CD4-positive, CD25-positive, alpha-beta regulatory T cell (primary cell): ENCODE measurements at places on chromosomes 12 and 14. TPM values are rescaled to one million over a fixed set of nuclear protein-coding genes. Genes with fewer than 3 reads are reported as not detected.

DNA sequence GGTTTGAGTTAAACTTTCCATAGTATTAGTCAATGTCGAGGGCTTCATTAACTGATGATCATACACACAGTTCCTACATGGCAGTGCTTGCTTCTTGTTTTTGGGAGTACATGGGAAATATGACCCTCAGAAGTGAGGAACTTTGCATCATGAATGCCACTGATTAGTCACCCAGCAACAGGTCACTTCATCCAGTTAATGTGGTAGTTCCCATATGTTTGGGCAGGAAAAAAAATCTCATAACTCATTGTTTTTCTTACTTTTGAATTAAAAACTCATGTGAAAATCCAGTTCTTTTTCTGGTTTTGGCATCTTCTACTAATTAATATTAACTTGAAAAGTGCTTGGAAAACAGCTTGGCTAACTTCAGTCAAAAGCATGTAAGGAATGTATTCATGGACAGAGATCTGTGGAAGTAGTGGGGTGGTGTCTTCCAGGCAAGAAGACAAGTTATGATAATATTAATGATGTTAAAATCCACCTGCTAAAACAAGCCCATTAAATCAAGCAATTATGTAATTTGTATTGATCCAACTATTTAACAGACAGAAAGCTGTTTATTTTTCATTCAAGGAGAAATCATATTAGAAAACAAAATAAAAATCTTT, 309.1 kb upstream of the NAV3 start:
- no peak for DNase-seq

- DNase-seq = no peak
Measured at GRCh38 chr14:30708157-30708556, 86.0 kb downstream of the SCFD1 start.

DNA sequence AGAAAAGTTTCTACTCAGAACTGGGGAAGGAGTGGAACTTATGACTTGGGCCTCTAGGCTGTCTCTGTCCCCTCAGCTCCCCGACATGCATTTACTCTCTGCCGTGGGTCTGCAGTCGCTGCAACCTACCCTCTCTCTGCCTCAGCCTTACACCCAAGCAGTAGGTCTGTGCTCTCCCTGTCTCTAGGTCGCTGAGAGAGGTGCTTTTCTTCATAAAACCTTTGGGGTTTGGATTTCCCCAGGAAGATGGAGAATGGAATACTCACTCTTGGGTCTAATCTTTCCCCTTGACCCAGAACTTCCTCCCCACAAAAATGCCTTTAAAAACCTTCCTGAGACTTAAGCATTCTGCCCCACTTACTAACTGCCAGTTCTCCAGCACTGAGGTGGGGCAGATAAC, 12.9 kb downstream of the GPR84 start:
- no peak for DNase-seq

DNA sequence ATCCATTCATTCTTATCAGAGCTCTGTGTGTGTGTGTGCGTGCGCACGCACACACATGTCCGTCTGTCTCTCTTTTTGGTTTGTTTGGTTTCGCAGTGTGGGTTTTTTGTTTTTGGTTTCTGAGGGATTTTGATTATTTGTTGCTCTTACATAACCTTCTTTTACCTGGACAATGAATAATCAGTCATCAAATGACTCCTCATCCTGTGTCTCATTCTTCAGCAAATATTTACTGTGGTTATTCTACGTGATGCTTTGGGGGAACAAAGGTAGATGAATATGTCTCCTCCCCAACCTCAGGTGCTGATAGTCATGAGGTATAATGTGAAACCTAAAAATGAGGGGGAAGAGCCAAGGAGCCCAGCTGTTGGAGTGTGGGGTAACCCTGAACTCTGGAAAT, 92.4 kb downstream of the SAMD4A start:
- DNase-seq = no peak

CACNA2D4 gene
- 7.1 TPM for total RNA-seq

DNA sequence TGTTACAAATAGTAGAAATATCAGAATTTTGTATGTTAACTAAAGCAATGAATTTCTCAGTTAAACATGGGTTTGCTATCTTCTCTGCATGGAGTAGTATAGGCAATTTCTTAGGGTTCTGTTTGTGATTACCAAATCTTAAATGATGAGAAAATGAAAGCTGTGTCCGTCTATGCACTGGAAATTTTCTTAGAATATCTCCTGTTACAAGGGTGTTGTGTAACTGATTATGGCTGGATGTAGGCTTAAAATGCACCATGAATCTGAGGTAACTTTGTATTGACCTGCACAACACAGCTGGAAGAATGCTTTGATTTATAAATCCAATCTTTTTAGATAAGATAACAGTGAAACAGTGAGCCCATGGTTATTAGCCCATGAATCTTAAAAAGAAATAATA, 17.8 kb downstream of the TRIP11 start:
- no peak for DNase-seq

EML5 gene
- 0.69 TPM for total RNA-seq

DNA sequence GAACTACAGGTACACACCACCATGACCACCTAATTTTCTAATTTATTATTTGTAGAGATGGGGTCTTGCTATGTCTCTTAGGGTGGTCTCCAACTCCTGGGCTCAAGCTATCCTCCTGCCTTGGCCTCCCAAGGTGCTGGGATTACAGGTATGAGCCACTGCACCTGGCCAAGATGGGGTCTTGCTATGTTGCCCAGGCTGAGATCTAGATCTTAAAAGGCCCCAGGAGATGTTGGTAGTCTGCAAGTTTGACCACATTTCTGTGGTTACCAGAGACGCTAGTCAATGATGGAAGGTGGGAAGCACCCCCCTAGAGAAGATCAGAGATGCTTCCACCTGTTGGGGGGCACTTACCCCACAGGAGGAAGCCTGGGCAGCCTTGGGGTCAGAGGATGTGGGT, 34.7 kb downstream of the FOXN4 start:
- DNase-seq = no peak

KLRK1 gene
- total RNA-seq = 2.7 TPM

- no peak for DNase-seq
Measured at GRCh38 chr12:2364631-2365051, 311.9 kb downstream of the CACNA1C start.

OTUB2 gene
- total RNA-seq = 0.25 TPM

DNA sequence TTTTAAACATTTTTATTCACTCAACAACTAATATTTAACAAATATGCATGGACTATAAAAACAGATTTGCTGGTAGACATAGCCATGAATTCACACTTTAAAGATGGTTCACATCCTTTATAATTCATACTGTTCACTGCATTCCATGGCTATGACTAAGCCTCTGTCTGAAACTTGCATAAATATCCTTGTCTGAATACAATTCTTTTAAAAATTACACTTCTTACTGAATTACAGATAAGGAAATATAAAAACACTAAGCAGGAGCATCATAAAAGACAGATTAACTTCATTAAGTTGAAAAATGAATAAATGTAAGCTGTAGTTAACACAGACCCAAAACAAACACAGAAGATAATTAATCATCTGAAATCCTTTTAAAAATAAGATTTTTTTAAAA, 53.8 kb downstream of the GXYLT1 start:
- DNase-seq = no peak

STYK1 gene
- total RNA-seq = not detected

GRCh38 chr12:120885521-120885920, 18.6 kb downstream of the SPPL3 start:
- no peak for DNase-seq

GRCh38 chr14:79608446-79608845, 602.9 kb downstream of the DIO2 start:
- no peak for DNase-seq

GRCh38 chr14:69284170-69284569, 24.2 kb downstream of the GALNT16 start:
- DNase-seq = no peak

DNA sequence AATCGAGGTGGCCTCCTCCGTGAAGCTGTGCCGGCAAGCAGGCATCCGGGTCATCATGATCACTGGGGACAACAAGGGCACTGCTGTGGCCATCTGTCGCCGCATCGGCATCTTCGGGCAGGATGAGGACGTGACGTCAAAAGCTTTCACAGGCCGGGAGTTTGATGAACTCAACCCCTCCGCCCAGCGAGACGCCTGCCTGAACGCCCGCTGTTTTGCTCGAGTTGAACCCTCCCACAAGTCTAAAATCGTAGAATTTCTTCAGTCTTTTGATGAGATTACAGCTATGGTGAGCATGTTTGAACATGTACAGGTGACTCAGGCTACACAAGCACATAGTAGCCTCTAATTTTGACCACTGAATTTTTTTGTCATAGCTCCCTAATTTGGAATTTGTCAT, 59.7 kb downstream of the ATP2A2 start:
- DNase-seq = no peak

- no peak for DNase-seq
Measured at GRCh38 chr12:19922717-19923116, 445.6 kb upstream of the PDE3A start.

GRCh38 chr12:95462551-95462950, 11.4 kb upstream of the METAP2 start:
- DNase-seq = no peak

GRCh38 chr14:52827426-52827825, 36.0 kb upstream of the GNPNAT1 start:
- DNase-seq = no peak

EIF2S3B gene
- 0.62 TPM for total RNA-seq

TBC1D30 gene
- total RNA-seq = 0.12 TPM
